ENCODE measurements at places on chromosomes 2 and 18.

DNA sequence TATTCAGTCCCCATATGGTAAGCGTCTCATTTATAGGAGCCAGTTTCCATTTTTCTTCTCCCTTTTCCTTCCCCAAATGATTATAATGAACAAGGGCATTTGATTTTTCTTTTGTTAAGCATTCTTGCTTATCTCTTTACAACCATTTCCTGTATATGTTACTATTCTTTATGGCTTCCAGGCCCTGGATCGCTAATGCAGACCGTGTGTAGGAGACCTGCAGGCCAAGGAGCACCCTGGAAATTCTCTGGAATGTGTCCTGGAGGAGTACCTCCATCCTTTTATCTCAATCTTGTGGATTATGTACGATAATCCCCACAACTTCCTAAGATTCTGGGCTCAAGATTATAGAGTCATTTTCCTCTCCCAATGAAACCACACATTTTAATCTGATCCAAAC is 439.6 kb upstream of the MMADHC start:
- no peak for DNase-seq

DNA sequence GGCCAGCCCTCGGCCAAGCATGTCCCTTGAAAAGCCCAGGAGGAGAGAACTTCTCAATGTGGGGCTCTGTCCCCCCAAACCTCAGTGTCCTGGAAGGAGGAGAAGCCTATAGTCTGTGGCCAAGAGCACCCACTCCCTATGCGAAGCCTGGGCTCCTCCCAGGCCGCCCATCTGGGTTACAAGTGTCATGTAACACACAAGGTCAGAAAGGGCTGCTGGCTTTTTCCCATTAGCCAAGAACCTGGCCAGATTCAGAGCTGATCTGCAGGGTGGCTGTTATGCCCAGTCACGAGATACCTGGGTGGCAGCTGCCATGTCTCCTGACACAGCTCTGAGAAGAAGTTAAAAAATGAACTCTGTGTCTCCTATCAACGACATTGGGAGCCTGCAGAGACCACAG is 170.7 kb downstream of the TNS1 start:
- no peak for DNase-seq

GRCh38 chr2:207487650-207488311 is 42.0 kb upstream of the CREB1 start:
- no peak for DNase-seq

DNA sequence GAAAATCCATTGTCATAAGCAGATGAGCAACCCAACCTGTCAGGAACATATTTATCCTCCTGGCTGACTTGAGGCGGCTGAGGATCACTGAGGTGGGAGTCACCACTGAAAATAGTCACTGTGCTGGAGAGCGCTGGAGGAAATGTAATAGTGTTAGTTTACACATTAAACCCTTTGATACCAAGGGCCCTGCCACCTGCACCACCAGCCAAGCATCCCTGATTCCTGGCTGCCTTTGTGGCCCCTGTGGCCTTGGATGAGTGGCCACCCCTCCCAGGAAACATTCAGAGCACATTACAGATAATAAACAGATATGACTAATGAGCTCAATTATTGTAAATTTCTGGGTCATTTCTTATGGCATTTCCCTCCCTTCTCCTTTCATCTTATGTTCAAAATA is 105.9 kb downstream of the LYPD1 start:
- no peak for DNase-seq

DNA sequence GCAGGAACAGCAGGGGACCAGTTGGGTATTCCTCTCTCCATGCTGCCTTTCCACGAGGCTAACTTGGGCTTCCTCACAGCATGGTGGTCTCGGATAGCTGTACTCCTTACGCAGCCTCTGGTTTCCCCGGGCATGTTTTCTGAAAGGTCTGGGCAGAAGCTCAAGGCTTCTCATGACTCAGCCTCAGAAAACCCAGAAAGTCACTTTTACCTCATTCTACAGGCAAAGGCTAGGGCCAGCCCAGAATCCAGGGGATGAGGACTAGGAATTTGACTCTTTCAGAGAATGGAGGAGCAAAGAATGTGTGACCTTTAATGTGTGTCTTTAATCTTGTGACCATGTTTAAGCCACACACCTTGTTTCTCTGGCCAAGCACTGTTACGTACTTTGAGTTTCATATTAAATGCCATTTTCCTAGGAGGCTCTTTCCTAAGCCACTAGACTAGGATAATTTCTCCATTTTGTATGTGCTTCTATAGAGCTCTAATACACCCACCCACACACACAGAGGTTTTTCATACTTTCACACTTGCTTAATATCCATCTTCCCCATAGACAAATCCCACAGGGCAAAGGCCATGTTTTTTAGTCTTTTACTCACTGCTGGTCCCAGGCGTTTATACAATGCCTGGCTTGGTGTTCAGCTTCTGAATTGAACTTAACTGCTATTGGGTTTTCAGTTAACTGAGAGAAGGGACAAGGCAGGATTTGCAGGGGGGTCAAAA is 77.3 kb downstream of the LONRF2 start:
- DNase-seq: no peak

GRCh38 chr2:160561551-160562295 is 68.1 kb upstream of the RBMS1 start:
- DNase-seq: no peak

DNA sequence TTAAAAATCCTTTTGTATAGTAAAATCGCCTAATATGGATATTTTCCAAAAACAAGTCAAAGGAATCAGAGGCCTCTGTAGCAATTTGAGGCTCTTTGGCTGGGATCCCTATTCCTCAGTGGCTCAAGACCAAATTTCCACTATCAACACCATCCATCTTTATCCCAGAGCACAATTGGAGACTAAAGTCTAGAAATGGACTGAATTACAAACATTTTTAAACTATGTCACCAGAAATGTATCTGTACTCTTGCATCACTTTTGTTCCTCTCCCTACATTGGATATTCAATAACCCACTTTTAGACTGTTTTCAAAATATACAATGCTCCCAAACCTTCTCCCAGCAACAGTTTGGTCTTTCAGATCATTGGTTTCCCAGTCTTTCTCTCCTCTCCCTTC is 140.4 kb upstream of the KLHL29 start:
- no peak for DNase-seq

- DNase-seq: no peak
Measured at GRCh38 chr18:61842146-61842545, 50.7 kb downstream of the RNF152 start.

DNA sequence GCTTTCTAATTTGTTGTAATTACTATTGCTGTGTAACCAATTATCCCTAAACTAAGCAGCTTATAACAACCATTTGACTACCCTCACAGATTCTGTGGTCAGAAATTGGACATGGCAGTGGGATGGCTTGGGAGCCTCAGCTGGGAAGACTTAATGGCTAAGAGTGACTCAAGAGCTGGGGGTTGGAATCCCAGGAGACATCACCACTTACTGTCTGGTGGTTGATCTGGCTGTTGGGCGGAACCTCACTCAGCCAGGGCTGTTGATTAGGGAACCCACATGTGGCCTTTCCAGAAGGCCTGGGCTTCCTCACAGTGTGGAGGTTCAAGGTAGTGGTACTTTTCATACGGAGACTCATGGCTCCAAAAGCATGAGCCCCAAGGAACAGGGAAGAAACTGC is 49.8 kb downstream of the E2F6 start:
- DNase-seq: no peak

DNA sequence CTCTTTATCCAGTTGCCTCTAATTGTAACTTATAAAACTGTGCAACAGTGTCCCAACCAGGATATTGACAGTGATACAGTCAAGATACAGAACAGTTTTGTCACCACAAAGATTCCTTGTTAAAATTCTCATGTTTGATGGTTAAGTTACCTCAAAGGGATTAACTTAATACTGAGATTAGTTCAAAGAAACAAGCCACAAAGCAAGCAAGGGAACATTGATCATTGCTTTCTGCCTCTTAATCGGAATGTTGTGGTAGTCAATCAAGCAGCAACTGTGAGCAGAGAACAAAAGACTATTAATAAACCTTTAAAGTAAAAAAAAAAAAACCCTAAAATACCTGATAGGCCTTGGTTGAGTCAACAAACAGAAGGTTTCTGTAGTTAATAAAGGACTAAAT is 352.3 kb downstream of the PARD3B start:
- no peak for DNase-seq

DNA sequence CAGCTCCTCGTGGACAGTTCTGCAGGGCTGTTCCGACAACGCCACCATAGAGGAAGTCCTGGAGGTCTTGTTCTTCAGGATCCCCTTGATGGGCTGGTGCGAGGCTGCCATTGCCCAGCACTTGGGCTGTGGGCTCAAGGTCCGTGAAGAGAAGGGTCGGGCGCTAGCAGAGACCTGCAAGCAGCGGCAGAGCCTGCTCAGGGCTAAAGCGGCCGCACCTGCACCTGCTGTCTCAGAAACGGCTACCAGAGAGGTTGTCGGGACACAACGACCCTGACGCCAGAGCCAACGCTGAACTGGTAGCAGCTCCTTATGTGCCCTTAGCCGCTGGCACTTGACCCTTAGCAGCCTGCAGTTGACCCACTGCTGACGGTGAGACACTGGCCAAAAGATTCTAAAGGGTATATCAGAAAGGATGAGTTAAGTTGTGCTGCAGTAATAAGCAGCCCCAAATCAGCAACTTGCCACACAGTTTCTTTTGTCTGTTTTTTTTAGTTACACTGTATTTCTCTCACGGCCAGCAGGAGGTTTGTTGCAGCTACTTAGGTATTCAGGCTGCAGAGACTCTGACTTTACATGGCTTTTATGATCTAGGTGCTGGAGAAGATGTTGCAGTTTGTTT is 55.5 kb upstream of the ST6GAL2 start:
- DNase-seq: no peak

- DNase-seq: no peak
Measured at GRCh38 chr2:200431996-200432705, 77.7 kb downstream of the KCTD18 start.

DNA sequence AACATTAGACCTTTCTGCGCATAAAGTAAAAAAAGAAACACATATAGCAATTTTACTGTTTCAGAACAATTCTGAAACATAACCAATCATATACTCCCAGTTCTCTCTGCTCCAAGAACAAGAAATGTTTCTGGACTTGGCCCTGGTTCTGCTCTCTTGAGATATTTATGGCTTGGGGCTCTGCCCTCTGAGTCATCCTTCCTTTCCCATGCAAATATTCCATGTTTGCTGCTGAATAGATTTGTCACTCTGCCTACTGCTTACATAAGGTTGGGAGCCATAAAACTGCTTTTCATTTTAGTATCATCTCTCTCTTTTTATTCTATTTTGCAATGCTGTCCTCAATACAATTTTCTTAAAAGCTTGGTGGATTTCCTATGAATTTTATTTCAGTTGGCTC is 499.6 kb upstream of the ACVR2A start:
- no peak for DNase-seq

DNA sequence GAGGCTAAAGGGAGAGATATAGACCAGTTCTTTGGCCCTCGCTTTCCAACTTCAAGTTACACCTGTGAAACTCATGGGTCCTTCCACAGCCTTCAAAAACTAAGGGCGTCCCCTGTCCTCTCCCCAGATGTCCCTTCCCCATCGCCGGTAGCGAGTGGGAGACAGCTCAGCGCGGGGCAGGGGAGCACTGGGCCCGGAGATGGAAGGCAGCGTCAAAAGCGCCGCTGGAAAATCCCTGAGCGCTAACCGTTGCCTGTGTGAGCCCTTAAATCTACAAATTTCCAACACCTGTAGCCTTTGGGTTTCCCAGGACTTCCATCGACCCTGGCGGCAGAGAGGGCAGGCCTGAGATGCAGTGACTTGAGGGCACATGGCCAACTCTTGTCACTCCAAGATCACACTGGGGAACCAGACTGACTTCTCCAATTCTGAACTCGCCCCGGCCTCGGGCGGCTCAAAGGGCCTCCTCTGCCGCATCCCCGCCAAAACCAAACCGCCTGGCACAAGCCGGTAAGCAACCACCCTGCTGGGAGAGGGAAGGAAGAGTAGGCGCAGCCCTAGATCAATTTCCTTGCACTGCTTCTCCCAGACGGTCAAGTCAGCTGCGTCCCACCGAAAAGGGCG is 879 bp upstream of the EPAS1 start:
- no peak for DNase-seq

- DNase-seq: no peak
Measured at GRCh38 chr2:71474744-71475397, 21.5 kb downstream of the DYSF start.

DNA sequence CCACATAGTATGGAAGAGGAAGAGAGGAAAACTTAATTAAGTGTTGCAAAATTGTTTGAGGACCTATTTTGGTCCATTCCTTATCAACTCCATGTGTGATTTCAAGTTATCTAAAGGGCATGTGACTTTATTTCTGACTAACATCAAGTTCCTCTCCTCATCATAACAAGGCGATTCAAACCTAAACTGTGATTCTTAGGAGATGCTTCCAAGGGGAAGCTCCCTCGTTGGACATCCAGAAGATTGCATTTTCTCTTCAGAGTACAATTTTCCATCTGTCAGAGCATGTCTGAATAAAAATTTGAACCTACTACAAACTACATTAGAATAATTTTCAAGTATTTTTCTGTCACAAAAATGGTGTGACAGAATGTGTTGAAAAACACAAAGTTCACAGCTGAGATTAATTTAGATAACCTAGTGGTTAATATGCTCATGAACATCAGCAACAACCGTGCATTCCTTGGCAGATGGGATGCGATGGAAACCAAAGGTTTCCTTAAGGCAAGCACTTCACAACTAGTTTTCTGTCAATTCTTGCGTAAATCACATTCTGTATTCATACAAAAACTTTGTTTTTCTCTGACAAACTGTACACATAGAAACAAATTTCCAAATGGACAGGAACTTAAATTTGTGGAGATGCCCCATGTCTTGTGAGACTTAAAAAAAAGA is 4.2 kb downstream of the SFT2D3 start:
- no peak for DNase-seq

- no peak for DNase-seq
Measured at GRCh38 chr2:173962031-173962430, 3.1 kb downstream of the SP3 start.

DNA sequence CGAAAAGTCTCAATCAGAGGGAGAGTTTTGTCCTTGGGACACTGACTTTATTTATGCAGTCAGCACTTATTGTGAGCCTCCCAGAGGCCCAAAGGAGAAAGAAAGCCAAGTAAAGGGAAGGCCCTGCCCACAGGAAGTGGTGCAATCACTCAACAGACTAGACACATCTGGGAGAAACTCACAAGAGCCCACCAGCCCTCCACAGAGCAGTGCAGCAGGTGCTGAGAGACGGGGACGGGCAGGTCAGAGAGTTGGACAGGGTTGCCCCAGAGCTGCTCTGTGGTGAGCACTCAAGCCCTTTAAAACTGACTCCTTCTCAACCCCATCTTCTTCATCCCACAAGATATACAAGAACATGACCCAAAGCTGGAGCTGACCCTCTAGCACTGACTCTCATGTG is 96.0 kb downstream of the TFCP2L1 start:
- DNase-seq: no peak

GRCh38 chr18:63286926-63287325 is 32.6 kb downstream of the BCL2 start:
- no peak for DNase-seq
